ENCODE measurements at places on chromosomes 12 and 14.

GRCh38 chr12:7712841-7713442, 1.7 kb downstream of the DPPA3 start:
- DNase-seq: no peak

GRCh38 chr12:77049767-77050353, 15.5 kb downstream of the E2F7 start:
- peak; percentile 66 for DNase-seq

GRCh38 chr14:91417120-91417982, at the start of gene CCDC88C:
TSS of gene CCDC88C (minus strand) at chr14:91417820. CDS start at chr14:91417690, 130 bp downstream.
- peak; percentile 80 for DNase-seq

GRCh38 chr12:73421832-73422231, 1115.8 kb upstream of the ATXN7L3B start:
- DNase-seq: no peak

All from CD4-positive, alpha-beta T cell treated with Interleukin-12 subunit alpha and Interleukin-12 subunit beta, for 1 hour (primary cell).